ENCODE measurements at places on chromosomes 2 and 18.
A peak's percentile ranks its signal among the peaks of the same experiment; 100 is the strongest.

- no peak for DNase-seq
Measured at GRCh38 chr2:169683054-169683424, 11.2 kb downstream of the CFAP210 start.

- no peak for DNase-seq
Measured at GRCh38 chr2:239196474-239197021, 204.3 kb downstream of the HDAC4 start.

- no peak for DNase-seq
Measured at GRCh38 chr2:10192392-10193015, 70.0 kb downstream of the RRM2 start.

DNA sequence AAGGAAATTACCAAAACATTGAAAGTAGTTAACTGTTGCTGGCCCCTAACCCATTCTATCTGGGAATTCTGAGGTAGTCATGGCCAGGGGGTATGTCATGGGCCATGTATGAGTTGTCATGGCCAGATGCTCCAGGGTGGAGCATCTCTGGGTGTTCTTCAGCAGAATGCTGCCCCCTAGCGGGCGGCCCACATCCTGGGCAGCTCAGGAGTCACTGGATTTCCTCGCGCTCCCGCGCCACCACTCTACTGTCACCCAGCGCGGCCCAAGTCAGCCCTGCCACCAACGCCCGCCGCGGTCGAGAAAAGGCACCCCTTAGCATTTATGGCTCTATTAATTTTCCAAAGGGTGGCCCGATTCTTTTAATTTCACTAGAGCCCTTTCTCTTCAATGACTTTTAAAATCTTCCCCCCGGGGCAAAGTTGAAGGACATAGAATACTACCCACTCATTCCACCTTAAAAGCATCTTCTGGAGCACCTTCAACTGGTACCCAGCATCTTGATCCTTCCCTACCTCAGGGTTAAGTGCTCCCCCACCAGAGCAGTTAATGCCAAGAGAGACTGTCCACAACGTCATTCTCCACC lies 41.6 kb downstream of the PKDCC start:
- DNase-seq = peak; percentile 55

DNA sequence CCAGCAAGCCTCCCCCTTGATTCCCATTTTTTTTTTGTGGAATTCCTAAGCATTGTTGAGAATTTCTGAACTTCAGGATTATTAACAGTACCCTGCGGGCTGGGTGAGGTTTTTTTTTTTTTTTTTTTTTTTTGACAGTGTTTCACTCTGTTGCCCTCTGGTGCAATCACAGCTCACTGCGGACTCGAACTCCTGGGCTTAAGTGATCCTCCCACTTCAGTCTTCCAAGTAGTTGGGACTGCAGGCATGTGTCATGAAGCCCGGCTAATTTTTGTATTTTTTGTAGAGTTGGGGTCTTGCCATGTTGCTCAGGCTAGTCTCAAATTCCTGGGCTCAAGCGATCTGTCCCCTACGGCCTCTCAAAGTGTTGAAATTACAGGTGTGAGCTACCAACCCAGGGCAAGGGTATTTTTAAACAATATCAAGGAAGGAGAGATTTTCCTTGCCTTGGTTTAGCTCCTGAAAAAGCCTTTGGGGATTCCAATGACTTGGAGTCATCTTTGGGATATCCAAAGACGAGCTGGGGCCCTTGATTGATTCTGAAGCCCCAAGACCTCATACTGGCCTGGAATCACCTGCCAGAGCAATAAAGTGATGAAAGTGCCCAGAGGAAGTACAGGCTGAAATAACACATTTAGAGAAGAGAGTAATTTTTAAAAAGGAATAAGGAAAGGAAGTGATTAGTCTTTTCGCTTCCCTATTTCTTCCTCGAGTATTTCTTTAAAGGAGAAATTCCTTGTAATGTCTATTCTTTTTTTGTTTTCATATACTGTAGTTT lies 240.2 kb downstream of the TGIF1 start:
- DNase-seq = no peak

DNA sequence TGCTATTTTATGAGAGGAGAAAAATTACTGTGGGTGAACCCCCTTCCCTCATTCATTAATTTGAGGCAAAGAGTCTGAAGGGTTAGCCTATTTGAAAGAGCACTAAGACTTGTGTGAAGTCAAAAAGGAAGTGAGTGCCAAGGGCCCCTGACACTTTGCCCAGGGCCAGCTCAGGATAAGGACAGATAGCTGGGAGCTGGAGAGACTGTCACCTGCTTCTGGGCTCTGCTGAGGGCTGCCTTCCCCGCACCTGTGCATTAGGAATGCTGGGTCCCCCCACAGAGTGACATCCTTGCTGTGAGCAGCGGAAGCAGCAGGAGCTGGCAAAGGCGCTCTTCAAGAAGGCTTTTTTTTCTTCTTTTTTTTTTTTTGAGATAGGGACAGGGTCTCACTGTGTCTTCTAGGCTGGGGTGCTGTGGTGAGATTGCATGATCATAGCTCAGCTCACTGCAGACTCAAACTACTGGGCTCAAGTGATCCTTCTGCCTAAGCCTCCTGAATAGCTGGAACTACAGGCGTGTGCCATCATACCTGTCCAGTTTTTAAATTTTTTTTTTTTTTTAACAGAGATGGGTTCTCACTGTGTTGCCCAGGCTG lies 148.3 kb downstream of the AQP4 start:
- DNase-seq = no peak

- peak; percentile 88 for DNase-seq
Measured at GRCh38 chr2:10042301-10043161, 819 bp upstream of the KLF11 start.

DNA sequence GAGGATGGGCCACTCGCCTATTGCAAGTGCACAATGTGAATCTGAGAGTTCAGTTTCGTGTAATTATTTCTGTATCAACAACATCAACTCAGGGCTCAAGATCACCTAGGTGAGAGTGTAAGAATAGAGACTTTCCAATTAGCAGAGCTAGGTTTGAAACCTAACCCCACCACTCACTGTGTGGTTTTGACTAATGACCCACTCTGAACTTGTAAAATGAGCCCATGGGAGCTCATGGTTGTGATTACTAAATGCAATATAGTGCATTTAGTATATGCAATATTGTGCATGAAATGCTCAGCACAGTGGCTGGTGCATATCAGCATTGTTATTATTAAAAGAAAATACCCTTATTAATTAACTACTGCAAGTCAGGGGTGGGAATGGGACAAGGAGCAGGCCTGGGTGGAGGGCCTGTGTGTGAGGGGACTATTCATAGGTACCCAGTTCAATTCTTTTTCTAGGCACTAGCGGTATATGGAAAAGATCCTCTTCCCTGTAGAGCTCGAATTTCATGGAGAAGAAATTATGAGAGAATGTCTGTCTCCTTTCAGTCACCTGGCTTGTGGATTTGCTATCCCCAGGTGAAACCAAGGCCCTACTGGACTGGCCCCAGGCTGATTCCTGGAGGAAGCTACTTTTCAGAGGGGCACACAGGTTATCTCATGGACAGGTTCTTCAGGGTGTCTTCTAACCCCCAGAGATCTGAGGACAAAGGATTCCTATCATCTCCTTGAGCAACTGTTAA lies 169.5 kb downstream of the GFPT1 start:
- no peak for DNase-seq

DNA sequence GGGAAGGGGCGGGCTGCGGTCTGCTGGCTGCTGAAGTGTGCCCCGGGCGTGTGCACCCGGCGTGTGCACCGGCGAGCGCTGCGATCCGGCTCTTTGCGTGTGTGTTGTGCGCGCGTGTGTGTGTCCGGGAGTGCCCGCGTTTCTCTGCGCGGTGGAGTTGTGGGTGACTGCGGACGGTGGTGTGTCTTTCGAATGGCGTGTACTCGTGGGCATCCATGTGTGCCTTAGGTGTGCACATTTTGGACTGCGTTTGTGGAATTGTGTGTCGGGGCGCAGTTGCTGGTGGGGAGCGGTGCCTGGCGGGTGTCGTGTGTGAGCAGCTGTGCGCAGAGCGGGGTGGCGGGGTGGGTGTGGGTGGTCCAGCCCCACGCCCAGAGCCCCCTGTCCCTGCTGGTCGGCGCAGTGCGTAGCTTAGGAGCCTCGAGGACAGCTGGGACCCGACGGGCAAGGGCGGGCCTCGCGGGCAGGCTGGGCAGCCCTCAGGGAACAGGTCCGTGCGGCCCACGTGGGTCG lies 533 bp downstream of the HPCAL1 start:
- DNase-seq = peak; percentile 40

DNA sequence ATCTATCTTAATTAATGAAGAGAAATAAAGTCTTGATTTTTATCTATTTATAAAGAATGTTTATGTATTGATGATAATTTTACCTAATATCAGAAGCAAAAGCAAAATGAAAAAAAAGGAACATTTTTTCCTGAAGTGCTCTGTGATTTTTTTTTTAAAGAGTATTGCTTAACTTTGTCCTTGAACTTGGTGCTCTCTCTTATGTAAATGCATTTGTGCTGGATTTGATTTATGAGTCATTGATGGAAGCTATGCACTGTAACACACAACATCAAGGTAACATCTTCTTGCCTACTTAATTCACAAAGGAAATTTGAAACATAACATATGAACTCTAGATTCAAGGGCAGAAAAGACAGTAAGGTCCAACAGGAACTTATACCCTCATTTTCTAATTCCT lies 312.9 kb upstream of the CDH19 start:
- DNase-seq = no peak

GRCh38 chr2:26438926-26439325 lies 37.2 kb downstream of the DRC1 start:
- no peak for DNase-seq

DNA sequence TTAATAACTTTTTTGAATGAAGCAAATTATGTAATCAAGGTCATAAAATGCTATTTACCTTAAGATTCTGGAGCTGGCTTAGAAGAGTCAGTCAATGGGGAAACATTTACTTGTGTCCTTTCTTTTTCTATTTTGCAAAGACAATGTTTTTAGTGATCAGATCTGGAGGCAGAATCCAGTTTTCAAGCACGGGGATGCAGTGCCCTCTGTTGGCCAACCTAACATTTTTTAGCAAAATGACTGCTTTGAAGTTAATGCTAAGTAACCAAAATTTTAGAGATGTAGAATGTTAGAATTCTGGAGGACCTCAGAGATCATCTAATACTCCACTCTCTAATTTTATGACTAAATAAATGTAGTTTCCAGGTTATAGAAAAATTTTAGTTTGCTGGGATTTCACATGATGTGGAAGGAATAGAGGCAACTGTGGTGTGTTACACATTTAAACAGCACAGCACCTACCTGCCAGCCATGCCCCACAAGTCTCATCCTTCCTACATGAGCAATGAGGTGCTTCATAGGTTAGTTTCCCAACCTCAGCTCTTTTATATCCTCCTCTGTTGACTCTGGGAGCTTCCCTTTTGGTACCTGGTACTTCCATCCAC lies 23.6 kb upstream of the SLC9A4 start:
- DNase-seq = peak; percentile 38

DNA sequence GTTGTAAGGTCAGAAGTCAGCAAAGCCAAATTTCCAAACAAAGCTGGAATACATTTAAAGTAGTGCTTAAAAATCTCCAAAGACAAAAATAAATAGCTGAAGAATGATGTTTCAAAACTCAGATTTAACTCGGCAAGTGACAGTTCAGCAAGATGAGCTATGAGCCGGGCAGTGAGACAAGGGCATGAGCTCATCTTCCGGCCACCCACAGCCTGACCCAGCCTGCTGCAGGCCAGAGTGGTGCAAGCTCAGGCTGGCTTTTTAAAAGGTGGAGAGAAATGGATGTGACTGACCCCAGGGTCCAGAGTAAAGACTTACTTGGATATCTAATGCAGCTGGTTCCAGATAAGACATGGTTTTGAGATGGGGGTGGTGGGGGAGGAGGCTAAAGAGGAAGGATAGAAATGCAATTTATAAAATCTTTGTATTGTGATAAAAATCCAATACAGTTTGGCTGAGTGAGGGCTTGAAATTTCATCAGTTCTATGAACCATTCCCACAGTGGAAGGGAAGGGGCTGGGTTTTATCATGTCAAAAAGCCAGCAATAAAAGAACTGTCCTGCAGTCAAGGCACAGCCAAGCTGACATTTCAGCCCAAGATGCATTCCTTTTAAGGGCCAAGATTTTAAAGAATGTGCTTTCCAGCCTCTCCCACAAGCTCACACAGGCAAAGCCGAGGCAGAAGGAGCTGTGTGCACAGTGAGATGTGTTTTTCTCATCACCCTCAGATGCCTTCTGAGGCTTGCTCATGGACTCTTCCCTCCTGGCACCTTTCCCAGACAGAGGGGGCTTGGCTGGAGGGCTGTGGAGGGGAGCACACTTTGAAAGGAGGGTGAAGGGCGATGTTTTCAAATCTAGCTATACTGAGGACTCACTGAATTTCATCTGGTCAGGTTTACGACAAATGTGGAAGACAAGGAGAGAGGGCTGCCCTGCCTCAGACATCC lies 97.9 kb upstream of the KLHL29 start:
- peak; percentile 86 for DNase-seq

- no peak for DNase-seq
Measured at GRCh38 chr2:2098458-2099167, 232.5 kb downstream of the MYT1L start.

DNA sequence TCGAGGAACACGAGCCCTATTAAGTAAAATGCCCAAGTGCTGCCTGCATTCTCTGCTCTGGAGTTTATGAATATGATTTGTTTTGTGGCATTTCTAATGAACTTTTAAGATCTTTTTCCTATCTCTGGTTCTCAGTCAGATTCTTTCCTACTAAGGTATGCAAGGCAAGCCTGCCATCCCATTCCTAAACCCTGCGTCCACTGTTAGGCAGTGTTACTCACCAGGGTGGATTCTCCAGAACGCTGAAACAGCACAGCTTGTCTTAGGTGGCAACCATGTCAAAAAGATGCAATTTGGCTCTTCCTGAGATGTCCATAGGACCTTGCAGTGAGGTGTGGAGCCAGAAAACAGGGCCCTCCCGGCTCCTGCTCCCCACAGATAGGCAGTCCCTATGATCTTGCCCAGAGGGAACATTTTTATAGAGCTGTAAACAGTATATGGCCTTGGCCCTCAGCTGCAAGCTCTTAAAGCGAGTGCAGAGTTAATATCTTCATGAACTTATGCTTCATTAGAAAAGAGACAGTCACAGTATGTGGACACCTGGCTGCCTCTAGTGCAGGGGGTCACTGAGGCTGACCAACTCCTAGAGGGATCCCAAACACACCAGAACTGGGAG lies 84.4 kb downstream of the TPGS2 start:
- DNase-seq = no peak

GRCh38 chr2:185757356-185757755 lies 18.8 kb downstream of the FSIP2 start:
- no peak for DNase-seq

- DNase-seq = peak; percentile 72
Measured at GRCh38 chr2:54457323-54458023, 1.3 kb downstream of the SPTBN1 start.

GRCh38 chr2:30148850-30149249 lies 2.0 kb downstream of the YPEL5 start:
- DNase-seq = no peak
